Pulmonary artery endothelial cell (primary cell): ENCODE measurements at places on chromosomes 6 and 20.

DNA sequence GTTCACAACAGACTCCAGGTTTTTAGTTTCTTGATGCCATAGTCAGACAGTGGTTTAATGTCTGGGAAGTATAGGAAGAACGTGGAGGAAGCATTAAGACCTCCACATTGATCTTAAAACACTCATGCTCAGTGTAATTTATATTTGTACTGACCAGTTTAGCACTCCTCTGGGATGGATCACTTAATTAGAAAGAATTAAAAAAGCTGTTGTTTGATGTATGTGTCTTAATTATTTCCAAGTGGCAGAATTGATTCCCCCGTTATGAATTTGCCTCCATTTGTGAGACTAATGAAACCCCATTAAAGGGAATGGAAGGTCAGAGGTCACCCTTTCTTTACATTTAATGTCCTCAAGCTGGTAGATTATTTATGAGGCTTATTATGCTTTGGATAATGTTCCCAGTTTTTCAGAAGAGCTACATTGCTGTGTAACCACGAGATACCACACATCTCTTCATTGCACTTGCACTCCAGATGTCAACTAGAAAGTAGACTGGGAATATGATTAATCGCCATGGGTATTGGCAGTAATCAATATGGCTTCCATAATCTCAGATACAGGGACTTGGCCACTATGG, 270.0 kb upstream of the JAG1 start:
- no peak for DNase-seq

DNA sequence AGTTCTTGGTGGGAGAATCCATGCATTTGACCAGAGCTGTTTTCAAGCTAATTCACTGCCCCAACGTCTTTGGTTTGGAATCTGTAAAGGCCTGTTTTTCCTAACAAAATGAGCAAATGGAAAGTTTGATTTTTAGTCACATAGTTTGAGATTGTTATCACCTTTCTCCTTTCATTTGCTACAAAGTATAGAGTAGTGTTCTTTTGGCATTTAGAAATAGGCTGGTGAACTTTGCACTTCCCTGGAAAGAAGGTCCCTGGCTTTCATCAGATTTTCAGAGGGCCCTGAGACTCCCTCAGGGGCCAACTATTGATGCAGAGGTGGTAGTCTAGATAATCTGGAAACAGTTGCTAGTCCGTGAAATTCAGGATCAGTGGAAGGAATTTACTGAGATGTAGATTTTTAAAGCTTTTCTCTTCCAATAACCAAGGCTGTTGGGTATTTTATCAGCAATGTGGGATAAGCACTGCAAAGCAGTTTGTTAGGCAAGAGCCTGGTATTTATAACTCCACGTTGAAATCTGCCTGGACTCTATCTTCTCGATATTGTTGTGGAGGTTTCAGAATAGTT, 1.7 kb downstream of the ARFGEF2 start:
- DNase-seq = no peak

DNA sequence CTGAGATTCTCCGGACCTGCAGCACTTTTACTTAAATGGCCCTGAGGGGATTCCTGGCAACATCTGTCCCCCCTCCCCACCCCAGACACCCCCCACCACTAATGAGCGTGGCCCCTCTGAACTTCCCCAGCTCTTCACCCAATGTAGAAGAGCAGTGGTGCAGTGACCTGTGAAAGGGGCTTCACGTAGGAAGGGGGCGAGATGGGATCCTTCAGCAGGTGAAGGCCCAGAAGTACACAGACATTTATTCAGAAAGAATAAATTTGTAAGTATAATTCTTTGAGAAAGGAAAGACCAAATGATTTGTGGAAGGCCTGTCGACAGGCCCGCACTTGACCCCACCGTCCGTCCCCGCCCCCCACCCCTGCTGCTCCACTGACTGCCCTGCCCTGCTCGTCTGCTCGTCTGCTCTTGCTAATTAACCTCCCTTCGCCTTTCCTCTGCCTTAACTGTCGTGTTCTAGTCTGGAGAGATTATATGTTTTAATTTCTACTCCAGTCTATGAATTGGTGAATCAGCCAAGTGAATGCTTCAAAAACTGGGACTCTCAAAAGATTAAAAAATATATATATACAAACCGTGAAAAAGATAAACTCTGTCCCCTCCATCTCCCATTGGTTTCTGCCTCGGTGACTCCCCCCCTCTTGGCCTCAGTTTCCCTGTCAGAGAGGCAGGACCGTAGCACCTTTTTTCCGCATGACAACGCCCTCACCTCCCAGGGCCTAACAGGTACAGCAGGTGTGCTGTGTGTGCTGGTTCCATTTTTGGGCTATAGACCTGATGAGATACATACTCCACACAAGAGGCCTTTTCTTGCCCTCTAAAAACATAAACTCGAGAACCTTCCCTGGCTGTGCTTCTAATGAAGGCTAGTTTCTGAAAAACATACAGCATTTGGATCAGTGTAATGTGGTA, 49.2 kb downstream of the GNAS start:
- no peak for DNase-seq

- DNase-seq = no peak
These were observed 32.4 kb downstream of the UBD start for GRCh38 chr6:29527126-29527525.

GRCh38 chr6:57432919-57433684, 115.7 kb downstream of the PRIM2 start:
- no peak for DNase-seq

DNA sequence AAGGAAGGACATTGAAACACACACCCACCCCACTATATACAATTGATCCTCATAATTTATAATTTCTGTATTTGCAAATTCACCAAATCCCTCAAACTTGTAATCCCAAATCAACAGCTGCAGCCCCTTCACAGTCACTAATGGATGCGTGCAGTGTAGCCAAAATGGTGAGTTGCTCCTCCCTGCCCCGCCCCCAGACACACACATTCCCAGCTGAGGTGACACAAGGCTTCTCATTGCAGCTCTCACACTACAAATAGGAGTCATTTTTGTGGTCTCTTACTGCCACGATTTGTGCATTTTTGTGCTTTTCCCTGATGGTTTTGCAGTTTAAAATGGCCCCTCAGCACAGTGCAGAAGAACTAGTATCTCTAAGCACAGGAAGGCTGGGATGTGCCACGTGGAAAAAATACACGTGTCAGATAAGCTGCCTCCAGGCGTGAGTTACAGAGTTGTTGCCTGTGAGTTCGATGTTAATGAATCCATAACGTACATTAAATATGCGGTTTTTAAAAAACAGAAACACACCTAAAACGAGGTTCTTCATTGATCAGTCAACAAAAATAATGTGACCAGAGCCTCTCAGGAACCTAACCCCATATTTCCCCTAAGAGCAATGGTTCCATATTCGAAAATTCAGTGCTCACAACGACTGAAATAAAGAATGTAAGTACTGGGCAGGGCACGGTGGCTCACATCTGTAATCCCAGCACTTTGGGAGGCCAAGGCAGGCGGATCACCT, 8.2 kb downstream of the ATP9A start:
- no peak for DNase-seq

- DNase-seq = no peak
These were observed 512 bp downstream of the TAP1 start for GRCh38 chr6:32852844-32853540.

GRCh38 chr6:55617272-55617671, 38.3 kb upstream of the HMGCLL1 start:
- DNase-seq = peak; percentile 3

DNA sequence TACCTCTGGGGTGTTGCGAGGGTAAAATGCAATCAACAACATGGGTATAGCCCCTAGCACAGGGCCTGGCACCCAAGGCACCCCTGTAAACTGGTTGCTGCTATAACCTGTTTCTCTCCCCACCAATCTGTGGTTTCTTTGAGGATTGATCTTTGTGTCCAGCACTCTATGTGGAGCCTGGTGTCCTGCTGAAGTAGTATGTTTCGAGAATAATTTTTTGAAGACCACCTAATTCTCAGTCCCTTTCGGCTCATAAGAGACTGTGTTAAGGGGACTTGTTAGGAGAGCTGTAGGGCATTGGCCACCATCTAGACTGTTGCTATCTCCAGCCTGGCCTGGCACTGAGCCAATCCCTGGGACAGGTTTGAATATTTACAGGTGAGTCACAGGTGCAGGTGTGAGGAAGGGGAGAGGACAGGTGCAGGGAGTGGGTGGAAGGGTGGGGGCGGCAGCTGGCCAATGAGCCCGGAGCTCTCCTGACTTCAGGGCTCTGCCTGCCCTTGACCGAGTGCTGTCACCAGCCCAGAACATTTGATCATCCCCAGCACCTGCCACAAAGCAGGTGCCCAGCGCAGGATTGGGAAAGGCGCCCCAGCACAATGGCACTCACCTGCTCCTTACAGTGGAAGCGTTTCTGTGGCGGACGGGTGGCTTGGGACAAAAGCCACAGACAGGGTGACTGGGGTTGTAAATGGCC, 8.1 kb upstream of the C20orf144 start:
- DNase-seq = no peak

DNA sequence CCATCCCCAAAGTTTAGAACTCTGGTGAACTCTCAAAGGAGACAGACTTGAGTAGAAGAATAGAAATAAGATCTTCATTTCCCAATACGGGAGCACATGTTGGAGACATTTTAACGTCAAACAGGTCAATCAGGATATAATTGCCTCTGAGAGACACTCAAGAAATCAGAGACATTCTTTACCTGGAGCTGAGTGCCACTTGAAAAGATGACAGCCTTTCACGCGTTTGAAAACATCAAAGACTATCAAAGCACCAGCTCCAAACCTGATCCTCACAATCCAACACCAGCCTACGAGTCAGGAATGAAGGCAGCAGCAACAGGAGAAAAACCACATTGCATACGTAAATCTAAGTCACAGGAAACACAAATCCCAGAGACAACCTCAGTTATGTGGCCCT, 571.5 kb upstream of the CDH4 start:
- no peak for DNase-seq

- no peak for DNase-seq
These were observed 19.0 kb upstream of the KIFC1 start for GRCh38 chr6:33372526-33373123.

DNA sequence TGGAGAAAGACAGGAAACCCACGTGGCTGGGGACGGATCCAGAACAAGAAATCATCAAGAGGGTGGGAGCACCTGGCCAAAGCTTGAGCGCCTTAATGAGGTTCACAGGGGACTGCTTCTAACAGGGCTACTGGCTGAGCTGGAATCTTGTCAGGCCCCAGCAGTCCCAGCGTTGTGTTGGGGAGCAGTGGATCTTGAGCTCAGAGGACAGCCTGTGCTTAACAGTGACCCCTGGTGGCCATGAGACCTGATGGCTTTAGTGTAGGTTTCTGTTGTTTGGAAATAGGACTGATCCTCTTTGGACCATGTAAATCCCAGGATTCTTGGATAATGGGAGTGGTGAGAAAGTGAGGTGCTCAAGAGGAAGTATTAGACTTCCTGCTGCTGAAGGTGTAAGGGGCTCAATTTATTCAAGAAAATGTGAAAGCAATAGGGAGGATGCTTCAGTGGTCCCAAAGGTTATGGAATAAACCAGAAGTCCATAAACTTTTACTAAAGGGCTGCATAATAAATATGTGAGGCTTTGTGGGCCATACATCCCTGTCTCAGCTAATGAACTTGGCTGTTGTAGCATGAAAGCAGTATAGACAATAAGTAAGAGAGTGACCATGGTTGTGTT, 216.2 kb downstream of the NFATC2 start:
- DNase-seq = peak; percentile 22

- no peak for DNase-seq
These were observed 53.5 kb downstream of the TCP11 start for GRCh38 chr6:35087361-35088280.

DNA sequence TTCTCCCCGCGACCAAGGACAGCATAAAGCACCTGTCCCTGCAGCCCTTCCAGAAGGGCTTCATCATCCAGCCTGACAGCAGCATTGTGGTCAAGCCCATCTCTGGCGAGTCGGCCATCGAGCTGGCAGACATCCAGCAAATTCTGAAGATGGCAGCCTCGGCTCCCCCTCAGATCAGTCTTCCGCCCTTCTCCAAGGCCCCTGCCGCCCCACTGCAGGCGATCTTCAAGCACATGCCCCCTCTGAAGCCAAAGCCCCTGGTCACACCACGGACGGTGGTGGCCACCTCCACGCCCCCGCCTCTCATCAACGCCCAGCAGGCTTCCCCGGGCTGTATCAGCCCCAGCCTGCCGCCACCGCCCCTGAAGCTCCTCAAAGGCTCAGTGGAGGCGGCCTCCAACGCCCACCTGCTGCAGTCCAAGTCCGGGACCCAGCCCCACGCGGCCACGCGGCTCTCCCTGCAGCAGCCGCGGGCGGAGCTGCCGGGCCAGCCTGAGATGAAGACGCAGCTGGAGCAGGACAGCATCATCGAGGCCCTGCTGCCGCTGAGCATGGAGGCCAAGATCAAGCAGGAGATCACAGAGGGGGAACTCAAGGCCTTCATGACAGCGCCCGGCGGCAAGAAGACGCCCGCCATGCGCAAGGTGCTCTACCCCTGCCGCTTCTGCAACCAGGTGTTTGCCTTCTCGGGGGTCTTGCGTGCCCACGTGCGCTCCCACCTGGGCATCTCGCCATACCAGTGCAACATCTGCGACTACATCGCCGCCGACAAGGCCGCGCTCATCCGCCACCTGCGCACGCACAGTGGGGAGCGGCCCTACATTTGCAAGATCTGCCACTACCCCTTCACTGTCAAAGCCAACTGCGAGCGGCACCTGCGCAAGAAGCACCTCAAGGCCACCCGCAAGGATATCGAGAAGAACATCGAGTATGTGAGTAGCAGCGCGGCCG, 83.3 kb downstream of the SSR1 start:
- DNase-seq = no peak

DNA sequence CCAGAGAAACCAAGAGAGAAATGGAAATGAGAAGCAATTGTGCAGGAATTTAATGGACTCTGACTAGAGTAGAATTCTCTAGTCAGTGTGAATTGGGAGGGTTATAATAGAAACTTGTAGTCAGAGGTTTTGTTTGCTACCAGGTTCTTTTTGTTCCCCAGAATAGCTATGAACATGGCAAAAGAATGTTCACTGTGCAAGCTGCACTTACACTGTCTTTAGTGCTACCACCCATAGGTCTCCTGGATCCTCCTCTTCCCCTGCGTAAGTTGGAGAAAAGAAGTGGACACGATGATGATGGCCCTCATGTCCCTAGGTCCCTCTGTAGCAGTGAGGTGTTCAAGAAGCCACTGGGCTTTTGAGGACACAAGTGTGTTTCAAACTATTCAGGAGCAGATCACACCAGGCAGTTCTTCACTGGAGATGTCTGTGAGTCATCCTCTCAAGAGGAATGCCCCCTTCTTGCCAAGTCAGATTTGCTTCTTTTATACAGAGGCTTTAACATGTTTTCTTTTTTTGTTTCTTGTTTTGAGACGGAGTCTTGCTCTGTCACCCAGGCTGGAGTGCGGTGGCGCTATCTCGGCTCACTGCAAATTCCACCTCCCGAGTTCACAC, 47.6 kb upstream of the SMIM8 start:
- DNase-seq = no peak

DNA sequence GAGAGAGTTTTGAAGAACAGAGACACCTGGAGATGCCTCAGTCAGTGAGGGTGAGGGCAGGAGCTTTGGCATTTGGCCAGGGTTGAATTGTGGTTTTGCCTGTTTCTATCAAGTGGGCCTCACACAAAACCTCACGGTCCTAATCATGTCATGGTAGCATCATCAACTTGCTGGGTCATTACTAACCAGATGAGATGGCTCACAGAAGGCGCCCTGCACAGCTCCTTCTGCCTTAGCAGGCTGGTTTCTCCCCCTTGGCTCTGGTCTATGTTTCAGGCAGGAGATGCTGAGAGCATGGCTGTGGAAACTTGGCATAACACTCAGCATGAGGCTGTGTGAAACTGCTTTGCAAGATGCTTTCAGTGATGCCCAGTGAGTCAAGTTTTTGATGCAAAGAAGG, 99.3 kb downstream of the LRRC1 start:
- DNase-seq = no peak
